HS-5 (cell line): ENCODE measurements at places on chromosomes 7 and 10.

GRCh38 chr7:156998988-156999957 lies 11.2 kb downstream of the MNX1 start:
- DNase-seq, result no peak

- no peak for DNase-seq
Observed at GRCh38 chr10:1520909-1521565, 216.3 kb downstream of the ADARB2 start.

GRCh38 chr10:17255512-17255911 lies 27.5 kb downstream of the VIM start:
- no peak for DNase-seq

- DNase-seq, result no peak
Observed at GRCh38 chr10:81135851-81136250, 598.1 kb downstream of the SH2D4B start.

DNA sequence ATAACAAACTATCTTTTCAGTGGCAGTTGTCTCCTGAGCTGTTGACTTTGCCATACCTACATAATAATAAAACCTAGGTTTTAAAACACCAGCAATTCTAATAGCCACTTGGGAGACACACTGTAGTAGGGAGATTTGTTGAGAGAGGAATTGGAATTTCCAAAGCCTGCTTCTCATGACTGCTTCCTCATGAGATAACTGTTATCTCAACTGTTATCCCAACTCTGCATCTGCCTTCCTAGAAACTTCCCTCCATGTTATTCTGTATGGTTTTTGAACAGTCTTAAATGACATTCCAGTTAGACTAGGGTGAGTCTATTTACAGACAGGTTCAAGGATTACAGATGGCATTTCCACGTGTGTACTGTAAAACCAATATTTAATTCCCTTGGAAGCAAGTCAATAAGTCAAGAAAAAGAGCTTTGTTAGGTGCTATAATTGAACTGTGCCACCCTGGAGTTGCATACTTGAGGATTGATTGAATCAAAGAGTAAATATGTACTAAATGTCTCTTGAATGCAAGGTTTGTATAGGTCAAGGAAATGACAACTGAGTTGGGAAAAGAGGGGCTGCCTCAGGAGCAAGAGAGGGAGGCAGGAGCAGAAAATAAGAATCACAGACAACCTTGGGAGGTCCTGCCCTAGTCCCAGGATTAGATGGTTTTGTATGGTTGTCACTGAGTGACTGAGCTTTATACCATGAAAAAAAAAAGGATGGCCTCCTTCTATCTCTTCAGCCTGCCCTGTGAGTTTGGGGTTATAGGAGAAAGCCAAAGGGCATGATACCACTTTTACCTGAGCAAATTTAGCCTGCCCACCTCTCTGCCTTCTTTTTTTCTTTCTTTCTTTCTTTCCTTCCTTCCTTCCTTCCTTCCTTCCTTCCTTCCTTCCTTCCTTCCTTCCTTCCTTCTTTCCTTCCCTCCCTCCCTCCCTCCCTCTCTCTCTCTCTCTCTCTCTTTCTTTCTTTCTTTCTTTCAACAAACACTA lies 9.9 kb upstream of the TM9SF3 start:
- DNase-seq, result no peak
